Activated naive CD8-positive, alpha-beta T cell treated with anti-CD3 and anti-CD28 coated beads, Interleukin-2, amount 50 U/mL, for 24 hours (primary cell): ENCODE measurements at places on chromosomes 7 and 10.

GRCh38 chr7:55081472-55082227, 62.8 kb downstream of the EGFR start:
- H3K36me3 ChIP-seq, result no peaks in the 10 kb centered on the region
- no peak overlapping the region for H3K27ac ChIP-seq
- DNase-seq, result no peak
- peaks cover 23% of the 10 kb centered on the region for H3K27me3 ChIP-seq
- H3K4me1 ChIP-seq, result peaks cover 9% of the 10 kb centered on the region
- H3K4me3 ChIP-seq, result no peak overlapping the region

GRCh38 chr7:42161719-42162118, 75.3 kb downstream of the GLI3 start:
- H3K4me1 ChIP-seq, result no peaks in the 10 kb centered on the region
- H3K4me3 ChIP-seq, result no peak overlapping the region
- no peaks in the 10 kb centered on the region for H3K36me3 ChIP-seq
- H3K27me3 ChIP-seq, result no peaks in the 10 kb centered on the region
- no peak for DNase-seq
- no peak overlapping the region for H3K27ac ChIP-seq

DNA sequence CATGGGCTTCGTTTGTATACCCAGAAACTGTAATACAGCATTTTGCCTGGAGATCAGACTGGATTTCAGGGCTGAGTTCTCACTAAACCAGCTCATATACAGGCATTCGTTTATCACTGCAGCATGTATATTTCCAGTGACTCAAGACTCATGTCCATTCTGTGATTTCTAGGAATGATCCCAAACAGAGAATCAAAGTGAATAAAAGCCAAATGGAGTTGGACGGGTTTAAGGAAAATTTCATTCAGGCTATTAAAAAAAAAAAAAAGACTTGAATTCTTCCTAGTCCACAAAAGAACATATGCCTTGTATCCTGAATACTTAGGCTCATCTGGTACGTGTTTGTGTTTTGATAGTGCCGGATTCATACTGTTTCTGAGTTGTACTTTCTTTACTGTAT, 46.8 kb downstream of the TET1 start:
- no peak overlapping the region for H3K27ac ChIP-seq
- H3K36me3 ChIP-seq, result no peaks in the 10 kb centered on the region
- DNase-seq, result no peak
- H3K27me3 ChIP-seq, result no peaks in the 10 kb centered on the region

- peak; percentile 69 for DNase-seq
- peaks cover 2% of the 10 kb centered on the region for H3K27me3 ChIP-seq
- no peak overlapping the region for H3K27ac ChIP-seq
- H3K4me1 ChIP-seq, result no peaks in the 10 kb centered on the region
Observed at GRCh38 chr7:123624527-123625183, 23.0 kb downstream of the ASB15 start.

- DNase-seq, result no peak
- no peaks in the 10 kb centered on the region for H3K27me3 ChIP-seq
- no peak overlapping the region for H3K4me3 ChIP-seq
- peaks cover 14% of the 10 kb centered on the region for H3K36me3 ChIP-seq
- peaks cover 53% of the 10 kb centered on the region for H3K4me1 ChIP-seq
Observed at GRCh38 chr10:96880575-96880974, 48.5 kb downstream of the LCOR start.
